ENCODE measurements at places on chromosomes 7 and 10.
A peak's percentile ranks its signal among the peaks of the same experiment; 100 is the strongest.

DNA sequence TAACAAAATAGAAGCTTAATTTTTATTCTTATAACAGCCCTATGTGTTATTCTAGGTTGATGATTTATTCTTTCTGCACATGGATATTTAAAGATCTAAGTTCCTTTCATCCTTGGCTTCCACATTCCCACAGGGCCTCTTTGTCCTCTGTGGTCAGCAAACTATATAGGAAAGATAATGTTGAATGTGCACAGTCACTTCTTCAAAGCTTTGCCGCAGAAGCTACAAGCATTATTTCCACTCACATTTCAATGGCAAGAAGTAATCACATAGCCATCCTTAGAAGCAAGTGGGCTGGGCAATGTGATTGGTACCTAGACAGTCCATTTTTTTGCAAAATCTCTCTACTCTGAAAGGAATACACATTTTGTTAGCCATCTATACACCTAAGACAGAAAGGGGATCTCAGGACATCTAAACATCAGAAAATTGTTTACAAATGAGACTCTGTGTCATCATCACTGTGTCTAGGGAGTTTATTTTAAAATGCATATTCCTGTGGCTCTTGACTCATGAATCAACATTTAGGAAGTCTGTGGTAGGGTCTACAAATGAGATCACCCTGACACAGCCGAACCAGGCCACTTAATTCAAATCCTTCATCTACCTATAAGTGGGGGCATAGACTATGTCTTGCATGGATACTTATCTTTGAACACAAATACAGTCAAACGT is 1060.5 kb downstream of the XPNPEP1 start:
- DNase-seq: no peak

DNA sequence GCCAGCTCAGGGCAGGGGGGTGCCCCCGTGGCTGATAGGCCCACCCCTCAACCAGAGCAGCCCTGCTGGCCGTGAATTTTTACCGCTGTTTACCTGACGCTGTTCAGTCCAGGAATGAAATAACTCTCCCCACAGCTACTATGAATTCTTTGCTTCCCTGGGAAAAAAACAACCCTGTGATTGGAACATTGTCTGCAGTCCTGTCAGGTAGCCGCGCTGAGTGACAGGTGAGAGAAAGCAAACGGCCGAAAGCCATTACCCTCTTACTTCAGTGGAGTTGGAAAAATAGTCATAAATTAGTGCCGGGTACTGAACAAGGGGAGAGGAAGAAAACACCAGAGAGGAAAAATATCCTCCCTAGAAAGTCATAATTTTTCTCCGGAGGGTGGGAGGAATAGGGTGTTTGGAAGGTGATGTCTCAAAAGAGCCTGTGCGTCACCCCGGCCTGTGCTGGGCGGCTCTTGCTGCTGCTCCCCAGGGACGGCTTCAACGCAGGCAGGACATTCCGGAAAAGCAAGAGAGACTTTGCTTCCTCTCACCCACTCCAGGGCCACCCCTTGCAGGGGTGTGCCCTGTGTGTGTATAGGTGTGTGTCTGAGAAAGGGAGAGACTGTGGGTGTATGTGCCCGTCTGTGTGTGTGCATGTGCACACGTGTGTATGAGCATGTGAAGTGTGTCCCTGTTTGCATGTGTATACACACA is 69.0 kb downstream of the CDH23 start:
- no peak for DNase-seq

GRCh38 chr7:24891311-24891735 is 88.7 kb downstream of the OSBPL3 start:
- no peak for DNase-seq

GRCh38 chr7:81114633-81115032 is 195.8 kb upstream of the SEMA3C start:
- DNase-seq: no peak

GRCh38 chr10:99859585-99859984 is 77.1 kb downstream of the ABCC2 start:
- no peak for DNase-seq

- no peak for DNase-seq
Measured at GRCh38 chr7:147363101-147363500, 1227.5 kb upstream of the C7orf33 start.

- DNase-seq: no peak
Measured at GRCh38 chr7:7335215-7335614, 152.9 kb downstream of the C1GALT1 start.

- DNase-seq: no peak
Measured at GRCh38 chr7:30567081-30567480, 27.6 kb upstream of the GARS1 start.

DNA sequence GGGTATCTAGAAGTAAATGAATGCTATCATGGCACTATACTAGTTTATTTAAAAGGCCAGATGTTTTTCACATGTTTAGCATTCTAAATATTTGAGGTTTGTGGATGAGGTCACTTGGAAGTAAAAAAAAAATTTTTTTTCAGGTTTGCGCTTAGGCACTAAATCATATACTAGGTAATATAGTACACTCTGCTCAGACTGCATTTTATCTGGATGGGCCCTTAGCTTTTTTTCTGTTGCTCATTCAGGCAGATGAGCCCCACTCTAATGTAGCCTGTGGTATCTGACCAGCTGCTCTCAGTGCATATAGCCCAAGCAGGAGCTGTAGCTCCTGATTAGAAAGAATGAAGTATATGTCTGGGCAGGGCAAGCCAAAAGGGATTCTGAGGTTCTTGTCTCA is 210.1 kb downstream of the AUTS2 start:
- DNase-seq: no peak

- no peak for DNase-seq
Measured at GRCh38 chr7:129698516-129699418, 87.2 kb downstream of the NRF1 start.

DNA sequence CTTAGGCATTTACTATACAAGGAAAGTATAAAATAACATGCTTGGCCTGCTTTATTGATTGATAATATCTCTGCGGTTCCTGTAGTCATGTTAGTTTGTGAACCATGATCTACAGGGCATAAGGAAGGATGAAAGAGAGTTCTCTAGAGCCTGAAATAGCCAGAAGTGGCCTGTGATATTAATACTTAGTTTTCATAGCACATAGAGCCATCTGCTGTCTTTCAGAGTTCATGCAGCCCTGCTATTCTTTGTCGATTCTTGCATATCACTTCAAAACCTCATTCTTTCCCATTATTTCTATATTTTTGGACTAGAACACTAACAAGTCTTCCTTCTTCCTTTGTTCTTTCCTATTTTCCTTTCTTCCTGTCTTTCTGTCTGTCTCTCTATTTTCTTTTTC is 26.4 kb upstream of the PRKG1 start:
- no peak for DNase-seq

GRCh38 chr7:54398863-54399262 is 143.3 kb upstream of the VSTM2A start:
- DNase-seq: no peak

- DNase-seq: no peak
Measured at GRCh38 chr7:87858417-87859100, 17.6 kb downstream of the SLC25A40 start.

- DNase-seq: no peak
Measured at GRCh38 chr7:26910221-26910620, 45.8 kb upstream of the SKAP2 start.

DNA sequence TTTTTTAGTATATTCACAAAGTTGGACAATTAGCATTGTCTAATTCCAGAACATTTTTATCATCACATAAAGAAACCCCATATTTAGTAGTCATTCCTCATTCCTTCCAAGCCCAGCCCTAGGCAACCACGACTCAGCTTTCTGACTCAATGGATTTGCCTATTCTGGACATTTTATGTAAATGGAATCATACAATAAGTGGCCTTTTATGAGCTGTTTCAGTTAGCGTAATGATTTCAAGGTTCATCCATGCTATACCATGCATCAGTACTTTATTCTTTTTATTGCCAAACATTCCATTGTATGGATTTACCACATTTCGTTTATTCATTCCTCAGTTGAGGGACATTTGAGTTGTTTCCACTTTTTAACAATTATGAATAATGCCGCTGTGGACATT is 249.2 kb downstream of the DYNC1I1 start:
- no peak for DNase-seq

GRCh38 chr7:37738321-37738720 is 54.8 kb downstream of the GPR141 start:
- no peak for DNase-seq

- DNase-seq: no peak
Measured at GRCh38 chr7:35463751-35464150, 209.9 kb upstream of the TBX20 start.

GRCh38 chr7:55133630-55134358 is 115.0 kb downstream of the EGFR start:
- no peak for DNase-seq

DNA sequence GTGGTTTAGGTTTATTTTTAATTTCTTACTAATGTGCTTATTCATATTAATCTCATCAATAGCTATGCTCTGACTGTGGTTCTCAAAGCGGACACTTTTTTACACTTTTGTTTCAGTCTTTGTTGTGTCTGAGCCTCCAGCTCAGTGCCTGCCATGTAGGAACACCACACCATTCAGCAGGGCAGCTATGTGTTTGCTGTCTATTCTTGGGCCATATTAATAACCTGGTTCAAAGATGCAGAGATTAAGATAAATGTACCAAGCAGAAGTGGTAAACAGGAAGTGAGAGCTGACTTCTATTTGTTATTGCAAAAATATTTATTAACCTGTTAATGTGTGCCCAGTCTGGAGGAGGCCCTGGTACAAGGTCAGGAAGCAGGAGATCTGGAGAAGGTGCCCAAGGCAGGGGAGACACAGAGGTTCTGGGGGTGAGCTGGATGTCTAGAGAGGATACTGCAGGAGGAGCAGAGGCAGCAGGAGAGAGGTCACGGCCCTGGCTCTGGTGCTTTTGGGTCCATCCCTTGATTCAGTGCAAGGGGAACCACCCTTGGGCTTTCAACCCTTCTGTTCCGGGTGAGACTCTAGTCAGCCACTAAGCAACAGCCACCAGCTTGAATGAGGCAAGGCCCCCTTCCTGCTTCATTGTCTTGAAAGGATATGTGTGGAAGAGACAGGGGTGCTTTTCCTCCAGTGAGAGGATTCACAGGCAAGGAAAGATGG is 1.9 kb downstream of the TBXAS1 start:
- no peak for DNase-seq

DNA sequence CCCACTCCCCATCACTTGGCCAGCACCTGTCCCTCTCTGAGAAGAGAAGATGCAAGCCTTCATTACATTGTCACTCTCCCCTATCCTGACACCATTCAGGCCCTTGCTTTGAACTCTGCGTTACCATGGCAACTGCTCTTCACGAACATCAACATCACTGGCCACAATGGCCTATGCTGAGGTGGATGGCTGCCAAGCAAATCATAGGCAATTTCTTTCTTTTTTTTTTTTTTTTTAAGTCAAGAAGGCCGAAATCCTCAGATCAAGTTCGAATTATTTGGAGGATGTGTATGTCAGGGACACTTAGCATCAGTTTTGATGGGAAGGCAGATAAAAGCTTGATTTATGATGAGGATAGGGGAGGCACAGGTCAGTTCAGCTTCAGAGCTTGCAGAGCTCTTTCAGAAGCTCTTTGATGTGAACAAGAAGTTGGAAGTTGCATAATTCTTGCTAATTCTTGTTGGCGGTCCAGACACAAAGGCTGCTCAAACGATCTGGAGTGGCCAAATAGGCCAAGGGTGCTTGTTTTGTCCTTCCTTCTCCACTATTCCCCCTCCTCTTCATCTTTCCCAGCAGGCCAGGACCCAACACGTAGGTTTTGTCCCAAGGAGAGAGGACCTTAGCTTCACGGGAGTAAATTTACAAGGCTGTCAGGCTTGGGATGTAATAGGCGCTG is 179.9 kb upstream of the NPVF start:
- DNase-seq: peak; percentile 14

DNA sequence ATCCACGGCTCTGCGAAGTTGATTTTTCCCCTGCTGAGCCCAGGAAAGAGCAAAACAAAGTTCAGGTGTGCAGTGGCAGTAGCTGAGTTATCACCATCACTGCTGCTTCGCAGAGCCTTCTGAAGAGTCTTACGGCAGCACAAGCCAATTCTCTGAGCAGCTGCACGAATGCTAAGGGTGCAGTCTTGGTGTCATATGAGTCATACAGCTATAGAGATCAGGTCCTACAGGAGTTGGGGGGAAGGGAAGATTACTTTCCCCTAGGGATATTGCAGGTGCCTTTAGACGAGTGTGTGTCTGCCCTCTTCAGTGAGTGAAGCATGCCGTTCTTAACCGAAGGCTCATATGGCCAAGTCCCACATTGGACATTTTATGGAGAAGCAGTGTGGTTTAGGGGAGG is 227.8 kb downstream of the CELF2 start:
- DNase-seq: peak; percentile 16

DNA sequence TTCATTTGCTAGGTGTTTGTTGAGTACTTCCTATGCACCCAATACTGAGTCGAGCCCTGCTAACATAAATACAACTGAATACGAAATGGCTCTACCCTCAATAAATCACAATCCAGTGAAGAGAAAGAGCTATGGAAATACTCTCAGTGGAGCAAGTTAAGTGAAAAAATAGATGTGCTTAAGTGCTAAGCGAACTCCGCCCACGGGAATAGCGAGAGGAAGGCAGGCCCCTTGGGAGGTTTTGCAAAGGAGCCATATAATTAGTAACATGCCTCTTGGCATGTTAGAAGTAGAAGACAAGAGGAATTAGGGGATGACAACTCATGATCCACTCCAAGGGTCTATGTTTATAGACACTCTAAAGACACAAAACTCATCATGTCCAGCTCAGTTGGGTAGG is 42.8 kb upstream of the TSPAN33 start:
- DNase-seq: no peak

GRCh38 chr10:119120413-119120867 is 16.5 kb downstream of the DENND10 start:
- no peak for DNase-seq

Measured in NCI-H524 (cell line).